EH (cell line): ENCODE measurements at places on chromosomes 2 and 18.

- DNase-seq, result no peak
Measured at GRCh38 chr2:108287169-108287568, 1.5 kb upstream of the SULT1C2 start.

DNA sequence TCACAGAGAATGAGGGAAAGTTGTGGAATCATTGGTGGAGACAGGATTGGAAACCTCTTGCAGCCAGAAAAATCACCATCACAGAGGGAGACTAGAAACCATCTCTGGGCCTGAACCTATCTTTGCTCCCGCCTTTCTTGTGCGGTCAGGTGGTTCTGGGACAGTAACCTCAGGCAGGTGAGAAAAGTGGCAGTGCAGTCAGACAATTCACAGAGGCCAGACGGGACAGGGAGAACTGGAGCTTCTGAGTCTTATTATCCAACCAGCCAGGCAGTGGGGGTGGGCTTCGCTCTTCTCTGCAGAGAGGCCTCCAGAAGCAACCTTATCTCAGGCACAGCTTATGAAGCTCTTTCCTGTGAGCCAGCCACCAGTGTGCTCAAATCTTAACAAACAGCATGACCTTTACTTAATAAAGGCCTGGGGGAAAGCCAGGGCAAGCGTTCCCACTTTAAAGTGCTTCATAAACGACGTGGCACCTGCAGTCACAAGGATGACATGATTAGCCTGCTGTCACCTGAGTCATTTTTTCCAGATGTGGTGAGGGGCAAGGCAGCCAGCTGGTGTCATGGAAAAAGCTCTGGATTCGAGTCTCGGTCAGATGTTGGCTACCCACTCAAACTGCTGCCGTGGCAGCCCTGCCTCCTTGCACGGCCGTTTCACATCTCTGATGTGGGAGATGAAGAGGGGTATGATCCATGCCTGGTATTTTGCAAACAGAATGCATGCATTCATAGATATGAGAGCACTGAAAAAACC, 109.7 kb downstream of the B3GNT2 start:
- DNase-seq, result no peak

DNA sequence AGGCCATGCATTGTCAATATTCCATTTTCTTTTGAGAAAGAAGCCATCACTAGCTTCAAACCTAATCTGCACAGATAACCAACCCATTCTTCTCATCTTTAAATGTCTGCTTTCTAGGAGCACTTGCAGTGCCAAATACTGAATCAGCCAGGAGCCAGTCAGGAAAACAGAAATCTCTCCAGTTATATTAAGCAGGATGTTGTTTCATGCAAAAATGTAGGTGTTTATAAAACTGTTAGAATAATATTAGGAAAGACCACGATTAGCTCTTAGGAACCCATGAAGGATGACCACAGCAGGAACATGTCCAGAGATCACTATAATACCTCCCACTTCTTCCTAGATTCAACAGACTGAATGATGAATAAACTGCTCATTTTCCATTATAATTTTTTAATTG, 86.0 kb downstream of the TTC32 start:
- no peak for DNase-seq

GRCh38 chr2:182943339-182943738, 76.9 kb upstream of the FRZB start:
- no peak for DNase-seq
